ENCODE measurements at places on chromosomes 5 and 9.

DNA sequence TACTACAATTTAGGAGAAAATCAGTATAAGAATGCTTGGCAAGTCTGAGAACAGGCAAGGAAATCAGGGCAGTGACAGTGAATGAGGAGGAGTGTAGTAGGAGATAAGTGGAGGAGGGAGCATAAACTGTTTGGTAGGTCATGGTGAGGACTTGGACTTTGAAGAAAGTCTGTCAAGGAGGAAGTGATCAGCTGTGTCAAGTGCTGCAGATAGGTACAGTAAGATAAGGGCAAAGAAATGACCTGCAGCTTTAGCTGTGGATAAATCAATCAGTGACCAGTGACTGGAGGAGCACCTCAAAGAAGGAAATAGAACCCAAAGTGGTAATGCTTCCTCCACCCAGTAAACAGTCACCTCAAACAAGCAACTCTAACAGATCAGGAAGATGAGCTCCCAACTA is 106.3 kb downstream of the RAPGEF6 start:
- no peak for DNase-seq

DNA sequence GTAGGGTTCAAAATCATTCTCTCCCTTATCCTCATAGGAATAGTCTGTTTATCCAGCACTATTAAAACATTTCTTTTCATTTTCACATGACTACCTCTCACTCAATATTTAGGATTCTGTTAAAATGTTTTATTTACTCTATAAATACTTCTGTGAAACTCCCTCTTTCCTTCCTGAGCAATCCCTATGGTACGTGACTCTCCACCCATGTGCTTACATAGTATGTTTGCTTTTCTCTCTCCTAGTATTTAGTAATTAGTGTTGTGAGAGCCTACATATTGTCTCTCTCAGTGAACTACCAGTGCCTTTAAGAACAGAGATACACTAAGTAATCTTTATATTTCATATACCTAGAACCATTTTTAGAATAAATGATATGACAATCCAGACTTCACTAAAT is 46.0 kb downstream of the PTPRD start:
- no peak for DNase-seq

GRCh38 chr5:54722846-54723433 is 205.4 kb downstream of the SNX18 start:
- DNase-seq, result no peak

- no peak for DNase-seq
Observed at GRCh38 chr5:344668-345067, 23.2 kb downstream of the AHRR start.

GRCh38 chr5:169850409-169850808 is 129.9 kb downstream of the INSYN2B start:
- no peak for DNase-seq

DNA sequence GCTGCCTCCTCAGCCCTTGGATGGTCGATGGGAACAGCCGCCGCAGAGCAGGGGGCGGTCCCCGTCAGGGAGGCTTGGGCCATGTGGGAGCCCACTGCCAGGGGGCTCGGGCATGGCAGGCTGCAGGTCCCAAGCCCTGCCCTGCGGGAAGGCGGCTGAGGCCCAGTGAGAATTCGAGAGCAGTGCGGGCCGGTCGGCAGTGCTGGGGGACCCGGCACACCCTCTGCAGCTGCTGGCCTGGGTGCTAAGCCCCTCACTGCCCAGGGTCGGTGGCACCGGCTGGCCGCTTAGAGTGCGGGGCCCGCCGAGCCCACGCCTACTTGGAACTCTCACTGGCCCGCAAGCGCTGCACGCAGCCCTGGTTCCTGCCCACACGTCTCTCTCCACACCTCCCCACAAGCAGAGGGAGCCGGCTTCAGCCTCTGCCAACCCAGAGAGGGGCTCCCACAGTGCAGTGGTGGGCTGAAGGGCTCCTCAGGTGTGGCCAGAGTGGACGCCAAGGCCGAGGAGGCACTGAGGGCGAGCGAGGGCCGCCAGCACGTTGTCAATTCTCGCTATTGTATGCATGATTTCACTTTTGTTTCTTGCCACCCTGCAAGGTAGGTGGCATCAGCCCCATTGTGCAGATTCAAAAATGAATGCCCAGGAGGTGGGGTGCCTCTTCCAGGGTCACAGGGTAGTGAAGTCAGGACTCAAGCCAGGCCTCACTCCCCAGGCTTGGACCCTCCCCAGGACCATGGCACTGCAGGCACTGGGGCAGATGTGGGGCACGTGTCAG is 48.6 kb downstream of the COL15A1 start:
- no peak for DNase-seq

DNA sequence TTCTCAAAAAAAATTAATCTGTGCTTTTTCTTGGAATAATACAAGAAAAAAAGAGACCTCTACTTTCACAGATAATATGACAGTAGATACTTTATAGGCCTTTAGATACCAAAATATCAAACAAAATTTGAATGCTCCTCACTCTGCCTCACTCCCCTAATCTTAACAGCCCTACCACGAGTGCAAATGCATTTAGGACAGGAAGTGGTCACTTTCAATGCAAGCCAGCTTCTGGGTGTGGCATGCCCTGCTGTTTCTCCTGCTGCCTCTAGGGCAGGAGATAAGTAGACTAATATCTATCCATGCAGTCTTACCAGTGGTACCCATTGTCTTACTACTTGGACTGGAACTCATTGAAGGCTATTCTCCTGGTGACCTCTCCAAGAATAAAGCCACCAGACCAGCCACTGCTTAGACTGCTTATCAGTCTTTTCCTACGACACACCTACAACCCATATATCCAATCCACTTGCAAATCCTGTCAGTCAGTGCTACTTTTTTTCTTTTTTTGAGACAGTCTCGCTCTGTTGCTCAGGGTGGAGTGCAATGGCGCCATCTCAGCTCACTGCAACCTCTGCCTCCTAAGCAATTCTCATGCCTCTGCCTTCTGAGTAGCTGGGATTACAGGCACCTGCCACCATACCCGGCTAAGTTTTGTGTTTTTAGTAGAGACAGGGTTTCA is 23.0 kb downstream of the FRRS1L start:
- DNase-seq, result no peak

DNA sequence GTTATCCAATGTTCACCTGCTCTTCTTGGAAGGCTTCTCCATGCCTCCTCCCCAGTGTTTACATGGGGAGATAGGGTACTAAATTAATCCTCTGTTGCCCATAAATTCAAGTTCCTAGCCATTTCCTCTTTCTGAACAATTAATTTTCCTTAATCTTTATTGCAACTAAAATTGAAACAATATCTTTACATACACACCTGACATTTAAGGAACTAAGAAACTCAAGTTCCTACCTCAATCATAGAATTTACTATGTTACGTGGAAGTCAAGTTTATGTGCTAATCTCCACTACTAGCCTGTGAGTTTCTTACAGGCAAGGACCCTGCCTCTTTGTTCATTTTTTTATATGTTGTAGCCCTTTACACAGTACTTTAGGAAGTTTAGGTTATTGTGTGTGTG is 10.1 kb upstream of the ADRB2 start:
- DNase-seq, result no peak

DNA sequence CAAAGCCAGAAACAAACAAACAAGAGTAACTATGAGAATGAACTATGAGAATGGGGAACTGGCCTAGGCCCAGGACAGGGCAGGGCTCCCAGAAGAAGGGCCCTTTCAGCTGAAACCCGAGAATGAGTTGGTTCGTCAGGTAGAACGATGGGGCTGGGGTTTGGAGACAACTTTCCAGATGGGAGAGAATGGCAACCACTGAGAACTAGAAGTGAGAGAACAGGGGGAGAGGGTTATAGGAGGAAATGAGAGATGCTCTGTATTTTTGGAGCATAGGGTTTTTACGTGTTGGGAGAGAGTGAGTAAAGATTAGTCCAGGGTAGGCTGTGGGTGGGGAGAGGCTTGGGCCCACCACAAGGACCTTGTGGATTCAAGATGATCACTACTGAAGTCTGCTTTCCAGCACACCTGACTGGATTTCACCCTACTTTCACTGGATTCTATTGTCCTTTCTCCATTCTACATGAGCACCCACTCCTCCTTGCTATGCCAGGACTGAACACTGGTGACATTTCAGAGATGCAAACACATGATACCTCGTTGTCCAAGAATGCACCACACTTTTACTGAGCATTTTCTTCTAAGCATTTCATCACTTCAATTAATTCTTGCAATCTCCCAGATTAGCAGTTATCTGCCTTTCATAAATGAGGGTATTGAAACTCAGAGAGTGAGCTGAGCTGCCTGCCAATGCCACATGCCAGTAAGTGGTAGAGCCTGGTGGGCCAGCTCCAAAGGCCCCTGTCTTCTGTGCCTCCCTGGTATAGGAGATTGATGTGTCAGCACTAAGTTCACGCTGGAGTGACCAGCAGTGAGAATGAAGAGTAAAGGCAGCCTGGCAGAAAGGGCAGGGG is 3.2 kb upstream of the TMEM268 start:
- no peak for DNase-seq

- DNase-seq, result no peak
Observed at GRCh38 chr9:70586476-70586875, 172.0 kb upstream of the KLF9 start.

DNA sequence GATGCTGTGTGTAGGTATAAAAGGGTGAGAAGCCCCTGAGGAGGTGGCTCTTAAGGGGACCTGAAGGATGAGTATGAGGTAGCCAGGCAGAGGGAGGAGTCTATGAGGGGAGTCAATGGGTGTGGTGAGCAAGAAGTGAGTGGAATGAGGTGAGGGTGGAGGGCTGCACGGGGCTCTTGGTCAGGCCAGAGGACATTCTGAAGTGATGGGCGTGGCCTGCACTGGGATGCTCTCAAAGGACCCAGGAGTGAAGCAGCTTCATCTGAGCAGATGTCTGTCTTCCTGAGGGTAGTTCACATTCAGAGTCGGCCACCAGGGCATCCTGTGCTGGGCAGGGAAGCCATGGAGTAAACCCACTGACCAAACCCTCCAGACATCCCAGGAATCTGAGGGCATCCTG is 45.1 kb upstream of the SAP30L start:
- DNase-seq, result no peak

- no peak for DNase-seq
Observed at GRCh38 chr9:109250311-109250741, 70.5 kb downstream of the EPB41L4B start.

GRCh38 chr5:104412649-104413240 is 850.2 kb upstream of the NUDT12 start:
- no peak for DNase-seq

DNA sequence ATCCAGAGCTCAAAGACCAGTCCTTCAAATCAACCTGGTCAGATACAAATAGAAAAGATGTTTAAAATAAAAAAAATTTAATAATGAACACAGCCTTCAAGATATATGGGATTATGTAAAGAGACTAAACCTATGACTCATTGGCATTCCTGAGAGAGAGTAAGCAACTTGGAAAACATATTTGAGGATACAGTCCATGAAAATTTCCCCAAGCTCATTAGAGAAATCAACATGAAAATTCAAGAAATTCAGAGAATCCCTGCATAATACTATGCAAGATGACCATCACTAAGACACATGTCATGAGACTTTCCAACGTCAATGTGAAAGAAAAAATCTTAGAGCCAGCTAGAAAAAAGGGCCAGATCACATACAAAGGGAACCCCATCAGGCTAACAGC is 512.9 kb upstream of the PTGER4 start:
- DNase-seq, result no peak

DNA sequence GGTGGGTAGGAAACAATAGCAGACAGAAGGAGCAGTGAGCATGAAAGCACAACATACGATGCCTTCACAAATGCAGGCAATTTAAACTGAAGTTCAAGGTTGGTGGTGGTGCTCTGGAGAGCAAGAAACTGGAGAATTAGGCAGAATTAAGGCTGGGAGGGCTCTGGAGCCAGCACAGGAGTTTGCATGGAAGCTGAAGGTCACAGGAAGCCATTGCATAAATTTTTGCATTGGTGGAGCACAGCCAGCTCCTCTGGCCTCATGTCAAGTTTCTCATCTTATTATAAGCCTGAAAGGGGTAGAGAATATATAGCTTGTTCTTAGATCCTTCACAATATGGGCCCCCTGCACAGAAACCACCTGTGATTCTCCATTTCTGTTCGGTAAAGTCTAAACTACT is 207.4 kb downstream of the PAPPA start:
- no peak for DNase-seq

- no peak for DNase-seq
Observed at GRCh38 chr5:24353611-24354010, 291.2 kb downstream of the CDH10 start.

GRCh38 chr5:143206196-143207053 is 197.1 kb downstream of the NR3C1 start:
- no peak for DNase-seq

GRCh38 chr5:123438902-123439301 is 15.7 kb upstream of the CEP120 start:
- no peak for DNase-seq

DNA sequence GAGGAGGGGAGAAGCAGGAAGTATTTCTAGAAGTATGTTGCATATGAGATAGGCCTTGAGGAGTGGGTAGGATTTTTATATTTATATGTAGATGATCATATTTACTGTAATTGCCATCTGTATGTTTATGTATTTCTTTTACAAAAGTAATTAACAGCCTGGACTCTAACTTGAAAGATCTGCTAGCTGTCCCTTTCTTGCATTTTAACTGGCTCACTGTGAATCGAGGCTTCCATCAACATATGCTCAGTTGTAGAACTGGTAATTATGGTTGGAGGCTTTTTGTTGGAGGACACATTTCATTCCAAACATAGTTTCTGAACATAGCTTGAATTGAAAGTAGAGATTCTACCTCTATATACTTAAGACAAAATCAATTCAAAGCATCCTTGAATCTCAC is 23.4 kb downstream of the ABLIM3 start:
- DNase-seq, result no peak

GRCh38 chr9:21294904-21295538 is 10.1 kb downstream of the IFNA5 start:
- no peak for DNase-seq

- DNase-seq, result no peak
Observed at GRCh38 chr5:154740957-154741356, 14.2 kb upstream of the LARP1 start.

DNA sequence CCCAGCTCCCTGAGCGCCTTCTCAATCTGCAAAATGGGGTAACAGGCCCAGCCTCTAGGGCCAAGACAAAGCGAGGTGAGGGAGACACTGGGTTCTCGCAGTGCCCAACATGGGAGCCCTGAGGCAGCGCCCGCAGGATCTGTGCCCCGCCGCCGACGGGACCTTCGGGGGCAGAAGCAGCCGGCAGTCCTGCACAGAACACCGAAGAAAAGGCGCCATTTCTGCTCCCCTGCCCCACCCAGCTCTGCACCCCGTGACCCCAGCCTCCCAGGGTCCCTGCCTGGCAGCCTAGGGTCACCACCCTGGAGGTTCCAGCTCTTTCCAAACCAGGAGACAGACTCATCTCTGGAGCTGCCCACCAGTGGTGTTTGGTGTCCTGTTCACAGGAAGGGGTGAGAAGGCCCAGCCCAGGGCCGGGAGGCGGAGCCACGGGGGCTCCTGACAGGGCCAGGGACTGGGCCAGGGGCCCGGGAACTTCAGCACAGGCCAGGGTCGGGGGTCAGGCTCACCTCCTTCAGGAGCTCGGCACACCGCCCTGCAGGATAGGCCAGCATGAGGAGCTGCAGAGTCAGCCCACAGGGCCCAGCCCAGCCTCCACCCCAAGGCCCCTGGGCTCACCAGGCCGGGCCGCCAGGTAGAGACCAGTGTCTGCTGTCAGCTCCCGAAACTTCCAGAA is 3.3 kb downstream of the LCN8 start:
- DNase-seq, result no peak

GRCh38 chr5:151002250-151002649 is 18.1 kb upstream of the GPX3 start:
- DNase-seq, result no peak
